ENCODE measurements at places on chromosomes 13 and 19.

DNA sequence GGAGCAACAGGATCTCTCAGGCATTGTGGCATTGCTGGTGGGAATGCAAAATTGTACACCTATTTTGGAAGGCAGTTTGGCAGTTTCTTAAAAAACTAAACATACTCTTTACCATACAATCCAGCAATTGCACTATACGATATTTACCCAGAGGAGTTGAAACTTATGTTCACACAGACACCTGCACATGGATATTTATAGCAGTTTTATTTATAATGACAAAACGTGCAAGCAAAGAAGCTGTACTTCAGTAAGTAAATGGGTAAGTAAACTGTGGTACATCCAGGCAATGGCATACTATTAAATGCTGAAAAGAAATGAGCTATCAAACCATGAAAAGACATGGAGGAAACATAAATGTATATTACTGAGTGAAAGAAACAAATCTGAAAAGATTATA lies 71.6 kb upstream of the UBAC2 start:
- DNase-seq, result no peak

- no peak for DNase-seq
Observed at GRCh38 chr13:75693227-75693626, 57.1 kb downstream of the LMO7 start.

DNA sequence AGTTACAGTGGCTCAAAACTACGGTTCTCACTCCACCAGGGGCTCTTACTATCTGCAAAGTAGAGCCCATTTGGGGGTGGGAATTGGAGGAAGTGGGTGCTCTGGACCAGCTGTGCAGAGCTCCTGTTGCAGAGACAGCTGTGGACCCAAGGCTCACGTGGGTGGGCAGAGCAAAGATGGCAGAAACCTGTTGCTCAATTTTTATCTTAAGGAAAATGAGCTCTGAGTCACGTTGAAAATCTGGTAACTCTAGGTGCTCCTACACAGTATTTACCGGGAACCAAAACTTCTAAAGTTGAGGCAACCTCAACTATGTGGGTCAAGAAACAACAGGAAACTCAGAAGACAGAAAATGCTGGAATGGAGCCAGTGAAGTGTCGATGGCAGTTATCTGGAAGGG lies 30.2 kb upstream of the SLC15A1 start:
- no peak for DNase-seq

- DNase-seq, result no peak
Observed at GRCh38 chr19:54209058-54209810, 8.6 kb downstream of the RPS9 start.

GRCh38 chr19:7083076-7083956 lies 13.8 kb downstream of the ZNF557 start:
- no peak for DNase-seq

- no peak for DNase-seq
Observed at GRCh38 chr19:15197275-15197941, 3.4 kb downstream of the NOTCH3 start.

DNA sequence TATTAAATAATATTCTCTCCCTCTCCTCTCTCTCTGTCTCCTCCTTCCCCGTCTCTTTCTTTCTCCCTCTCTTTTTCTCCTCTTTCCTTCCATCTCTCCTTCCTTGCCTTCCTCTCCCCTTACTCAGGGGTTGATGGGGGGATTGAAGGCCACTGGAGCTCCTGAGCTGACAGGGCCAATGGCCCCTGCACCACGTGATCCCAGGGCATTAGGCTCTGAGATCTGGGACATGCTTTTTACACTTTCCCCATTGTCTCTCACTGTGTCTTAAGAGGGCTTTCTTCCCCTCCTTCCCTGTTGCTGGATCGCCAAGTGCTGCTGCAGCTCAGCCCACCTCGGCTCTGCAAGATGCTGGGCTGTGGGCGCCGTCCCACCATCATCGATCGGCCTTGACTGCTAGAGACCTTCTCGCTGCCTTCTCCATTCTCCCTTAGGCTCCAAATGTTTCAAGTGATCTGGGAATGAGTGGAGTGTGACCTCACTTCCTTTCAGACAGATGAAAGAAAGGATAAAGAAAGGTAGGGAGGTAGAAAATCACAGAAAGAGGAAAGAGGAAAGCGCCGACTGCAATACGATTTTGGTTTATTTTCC lies 42.2 kb downstream of the COL4A1 start:
- DNase-seq, result no peak

GRCh38 chr13:99015606-99016490 lies 38.0 kb upstream of the DOCK9 start:
- no peak for DNase-seq

DNA sequence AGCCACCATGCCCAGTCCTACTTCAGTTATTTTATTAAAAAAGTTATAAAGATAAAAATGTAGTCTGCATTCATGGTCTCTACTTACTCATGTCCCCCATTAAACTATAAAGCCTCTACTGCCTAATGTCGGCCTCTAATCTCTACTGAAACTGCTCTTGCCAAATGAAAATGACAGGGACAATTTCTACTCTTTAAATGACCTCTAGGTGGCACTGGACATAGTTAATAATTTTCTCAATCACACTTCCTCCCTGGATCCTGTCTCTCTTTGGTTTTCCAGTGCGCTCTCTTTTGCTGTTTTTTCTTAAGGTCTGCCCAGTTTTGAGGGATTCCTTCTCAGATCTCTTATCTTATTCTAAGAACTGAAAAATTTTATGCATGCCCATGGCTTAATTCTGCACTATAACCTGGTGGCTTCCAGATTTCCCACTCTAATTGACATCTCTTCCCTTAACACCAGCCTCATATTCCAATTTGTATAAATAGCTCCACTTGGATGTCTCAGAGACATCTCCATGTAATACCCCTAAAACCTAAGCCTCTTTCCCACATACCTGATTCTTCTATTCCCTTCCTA lies 54.3 kb downstream of the MTMR6 start:
- no peak for DNase-seq

DNA sequence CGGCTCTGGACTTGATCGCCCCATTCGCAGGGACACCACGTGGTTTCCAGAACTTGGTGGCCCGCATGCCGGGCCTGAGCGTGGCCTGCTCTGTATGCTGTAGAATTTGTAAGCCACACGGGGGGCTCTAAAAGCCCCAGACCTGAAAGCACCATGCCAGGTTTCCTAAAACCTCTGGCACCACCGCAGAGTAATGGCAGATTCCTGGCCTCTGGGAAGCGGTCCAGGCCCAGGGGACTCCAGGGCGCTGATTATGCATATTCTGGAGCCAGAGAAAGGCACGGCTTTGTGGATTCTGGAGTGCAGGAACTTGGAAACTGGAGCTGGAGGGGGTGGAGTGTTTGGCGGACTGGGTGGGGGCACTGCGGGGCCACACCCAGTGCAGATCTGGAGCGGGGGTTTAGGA lies 3.7 kb downstream of the FTL start:
- no peak for DNase-seq
